ENCODE measurements at places on chromosomes 11 and 22.

DNA sequence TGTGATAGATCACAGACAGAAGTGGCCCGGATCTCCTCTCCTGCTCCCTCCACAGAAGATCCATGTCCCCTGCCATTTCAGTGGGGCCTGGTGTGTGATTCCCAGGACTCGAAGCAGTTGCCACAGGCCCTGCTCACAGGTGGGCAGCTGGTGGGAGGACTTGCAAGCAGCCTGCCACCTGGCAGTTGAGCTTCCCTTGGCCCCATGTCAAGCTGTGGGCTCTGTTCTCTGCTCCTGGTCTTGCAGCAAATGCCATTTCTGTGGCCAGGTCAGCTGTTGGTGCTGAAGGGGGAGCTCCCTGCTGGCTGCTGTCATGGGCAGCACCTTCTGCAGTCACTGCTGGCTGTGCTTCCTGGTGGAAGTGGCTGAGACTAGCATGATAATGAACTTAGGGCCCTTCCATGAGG lies 59.1 kb upstream of the SLC22A12 start:
- DNase-seq = no peak

DNA sequence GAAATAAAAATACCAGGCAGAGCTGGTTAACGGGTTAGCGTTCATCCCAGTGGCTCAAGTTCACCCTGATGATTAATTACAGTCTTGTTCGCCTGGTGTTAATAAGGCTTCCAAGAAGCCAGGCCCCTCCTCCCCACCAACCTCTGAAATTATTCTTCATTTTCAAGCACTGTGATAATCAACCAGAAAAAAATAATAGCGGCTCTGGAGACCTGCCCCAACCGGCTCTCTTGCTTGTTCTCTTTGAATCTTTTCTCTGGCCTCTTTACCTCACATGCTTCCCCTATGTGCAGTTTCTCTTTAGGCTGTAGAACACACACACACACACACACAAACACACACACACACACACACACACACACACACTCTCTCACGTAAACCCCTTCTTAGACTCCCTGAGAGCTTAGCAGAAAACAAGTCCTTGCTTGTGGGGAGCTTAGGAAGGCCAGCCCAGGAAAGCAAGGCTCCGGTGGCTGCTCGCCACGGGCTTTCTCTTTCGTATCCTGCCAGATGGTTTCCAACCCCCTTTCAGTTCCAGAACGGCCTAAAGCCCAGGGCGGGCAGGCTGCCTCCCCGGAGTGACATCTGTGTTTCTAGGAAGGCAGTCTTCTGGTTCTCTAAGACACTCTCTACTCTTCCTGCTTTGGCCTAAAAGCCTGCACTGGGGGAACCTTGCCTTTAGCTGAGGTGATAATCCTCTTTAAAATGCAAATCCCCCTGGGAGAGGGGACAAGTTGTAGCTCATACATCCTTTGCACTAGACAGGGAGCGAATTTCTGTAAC lies 106.4 kb upstream of the SESN3 start:
- DNase-seq = peak; percentile 33

DNA sequence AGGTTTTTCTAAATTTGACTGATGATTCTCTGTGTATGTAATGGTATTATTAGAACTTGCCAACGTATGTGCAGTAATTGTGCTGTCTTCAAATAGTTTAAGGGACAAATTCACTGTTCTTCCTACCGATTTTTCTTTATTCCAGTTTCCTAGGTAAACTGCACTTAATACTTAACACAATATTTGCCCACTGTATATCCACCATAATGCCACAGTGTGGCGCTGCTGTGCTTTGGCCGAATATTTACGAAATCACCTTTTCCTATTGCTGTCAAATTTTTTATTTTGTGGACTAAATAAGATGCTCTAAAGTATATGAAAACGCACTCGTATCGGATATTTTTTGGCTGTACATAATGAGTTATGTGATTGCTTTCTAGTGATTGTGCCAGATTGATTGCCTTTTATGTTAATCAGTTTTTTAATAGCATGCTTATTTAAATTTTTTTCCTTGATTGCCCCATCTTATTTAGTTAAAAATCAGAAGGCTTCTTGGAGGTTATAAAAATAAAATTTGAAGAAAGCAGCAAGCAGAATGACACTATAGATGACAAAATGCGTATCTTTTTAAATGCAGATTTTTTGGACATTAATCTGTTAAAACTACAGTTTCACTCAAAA lies 10.5 kb downstream of the AASDHPPT start:
- DNase-seq = peak; percentile 65

GRCh38 chr11:36586543-36586942 lies 7.8 kb upstream of the IFTAP start:
- no peak for DNase-seq

DNA sequence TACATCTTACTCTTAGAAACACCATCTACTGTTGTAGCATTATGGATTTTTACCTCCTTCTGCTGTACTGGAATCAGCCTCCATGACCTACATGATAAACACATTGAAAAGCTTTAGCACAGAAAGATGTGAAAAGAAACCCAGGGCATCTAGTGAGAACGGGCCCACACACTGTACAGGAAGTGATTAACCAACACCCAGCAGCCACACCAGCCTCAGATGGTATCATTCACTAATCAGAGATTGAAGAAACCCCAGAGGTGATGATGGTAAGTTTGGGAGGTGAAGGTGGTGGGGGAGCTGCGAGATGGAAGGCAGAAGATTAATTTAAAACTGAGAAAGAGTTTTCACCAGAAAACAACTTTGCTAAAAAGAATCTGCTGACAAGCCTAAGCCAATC lies 46.1 kb downstream of the RASSF10 start:
- no peak for DNase-seq

DNA sequence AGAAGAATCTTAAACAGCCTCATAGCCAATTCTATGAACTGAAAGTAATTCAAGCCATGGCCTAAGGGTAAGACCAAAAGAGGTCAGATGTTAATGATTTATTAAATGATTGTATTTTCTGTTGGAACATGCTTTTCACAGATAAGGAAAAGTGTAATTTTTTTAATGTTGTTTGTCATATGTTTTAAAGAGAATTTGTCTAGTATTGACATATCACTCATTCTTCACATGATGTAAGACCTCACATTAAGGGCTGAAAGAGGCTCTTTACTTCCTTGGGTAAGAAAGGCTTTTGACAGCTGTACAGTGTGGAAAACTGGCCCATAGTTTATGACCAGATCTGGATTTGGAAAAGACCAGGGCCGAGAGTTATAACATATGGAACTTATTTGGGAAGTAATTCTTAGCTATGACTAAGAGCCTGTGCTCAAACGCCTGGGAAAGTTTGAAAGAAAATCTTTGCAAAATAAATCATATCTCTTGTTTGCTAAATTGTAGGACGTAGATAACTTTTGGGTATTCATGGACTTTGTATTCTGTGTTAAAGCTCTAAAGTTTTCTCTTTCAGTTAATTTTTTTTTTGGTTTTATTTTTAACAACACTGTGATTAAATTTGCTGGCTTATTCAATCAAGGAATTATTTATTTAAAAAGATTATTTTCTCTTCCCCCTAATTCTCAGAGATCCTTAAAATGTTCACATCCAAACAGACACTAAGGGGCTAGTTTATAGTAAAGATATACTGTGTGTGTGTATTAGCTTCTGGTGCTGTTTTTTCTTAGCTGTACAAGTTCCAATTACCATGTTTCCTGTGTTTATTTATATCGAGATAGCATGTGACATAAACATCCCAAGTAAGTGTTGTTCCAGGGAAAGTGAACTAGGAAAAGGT lies 162.2 kb downstream of the ARHGAP42 start:
- DNase-seq = peak; percentile 91

DNA sequence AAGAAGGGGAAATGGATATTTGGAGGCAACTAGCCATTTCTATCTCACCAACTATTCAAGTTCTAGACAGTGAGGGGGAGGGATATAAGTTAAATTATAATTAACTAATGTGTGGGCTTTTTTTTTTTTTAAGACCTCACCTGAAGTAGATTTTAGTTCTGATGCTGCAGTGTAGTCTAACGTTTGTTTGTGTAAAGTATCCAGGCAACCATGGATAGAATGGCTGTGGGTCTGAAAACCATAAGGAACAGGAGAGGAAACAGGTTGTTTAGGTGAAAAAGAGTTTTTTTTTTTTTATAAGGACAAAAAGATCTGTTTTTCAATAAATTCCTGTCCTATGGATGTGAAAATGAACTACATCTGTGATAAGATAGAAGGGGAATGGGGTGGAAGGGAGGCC lies 262.4 kb upstream of the PLET1 start:
- no peak for DNase-seq

- DNase-seq = peak; percentile 12
Measured at GRCh38 chr22:27240298-27241075, 561.1 kb downstream of the MN1 start.

GRCh38 chr22:50294319-50294656 lies 13.2 kb downstream of the PLXNB2 start:
- DNase-seq = no peak

- no peak for DNase-seq
Measured at GRCh38 chr22:44519886-44520285, 21.9 kb upstream of the RTL6 start.

DNA sequence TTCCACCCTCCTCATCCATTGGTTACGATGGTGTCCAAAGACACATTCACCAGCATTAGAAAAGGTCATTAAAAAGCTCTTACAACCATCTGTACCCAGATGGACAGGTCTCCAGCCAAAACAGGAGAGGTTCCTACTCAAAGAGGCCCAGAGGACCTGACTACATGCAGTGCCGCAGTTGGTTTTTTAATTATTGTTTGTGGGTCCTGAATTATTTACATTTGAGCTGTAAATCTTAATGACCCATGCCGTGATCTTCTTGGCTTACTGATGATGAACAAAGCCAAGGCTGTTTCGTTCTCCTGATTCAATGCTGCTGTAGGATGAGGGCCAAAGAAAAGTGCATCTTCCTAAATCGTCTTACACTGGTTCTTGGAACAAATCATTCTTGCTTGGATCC lies 83.7 kb downstream of the CADM1 start:
- DNase-seq = no peak

DNA sequence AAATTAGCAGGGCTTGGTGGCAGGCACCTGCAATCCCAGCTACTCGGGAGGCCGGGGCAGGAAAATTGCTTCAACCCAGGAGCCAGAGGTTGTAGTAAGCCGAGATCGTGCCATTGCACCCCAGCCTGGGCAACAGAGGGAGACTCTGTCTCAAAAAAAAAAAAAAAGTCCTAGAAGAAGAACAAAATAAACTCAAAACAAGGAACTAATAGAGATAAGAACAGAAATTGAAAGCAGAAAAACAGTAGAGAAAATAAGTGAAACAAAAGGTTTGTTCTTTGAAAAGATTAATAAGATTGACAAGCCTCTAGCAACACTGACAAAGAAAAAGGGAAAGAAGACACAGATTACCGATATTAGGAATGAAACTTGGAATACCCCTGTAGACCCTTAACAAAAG lies 45.1 kb upstream of the CBX7 start:
- DNase-seq = no peak

GRCh38 chr22:29166180-29166579 lies 39.5 kb upstream of the EMID1 start:
- no peak for DNase-seq

DNA sequence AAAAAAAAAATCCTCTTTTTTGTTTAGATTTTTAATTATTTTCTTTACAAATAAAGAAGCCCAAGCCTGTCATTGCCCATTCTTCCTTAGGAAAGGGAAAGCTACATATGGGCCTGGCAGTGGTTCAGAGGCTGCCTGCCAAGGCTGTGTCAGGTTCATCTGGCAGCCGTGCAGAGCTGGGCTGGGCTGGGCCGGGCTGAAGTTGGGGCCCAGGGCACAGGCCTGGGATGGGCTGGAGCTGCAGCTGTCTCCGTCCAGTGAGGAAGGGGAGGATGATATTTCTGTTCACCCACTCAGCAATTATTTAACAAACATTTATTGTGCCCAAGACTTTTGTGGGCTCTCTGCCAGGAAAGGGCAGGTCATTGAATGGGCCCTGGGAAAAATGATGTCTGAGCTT lies 4.6 kb downstream of the PRR5L start:
- peak; percentile 17 for DNase-seq

GRCh38 chr11:41983475-41983874 lies 524.0 kb upstream of the LRRC4C start:
- DNase-seq = no peak

DNA sequence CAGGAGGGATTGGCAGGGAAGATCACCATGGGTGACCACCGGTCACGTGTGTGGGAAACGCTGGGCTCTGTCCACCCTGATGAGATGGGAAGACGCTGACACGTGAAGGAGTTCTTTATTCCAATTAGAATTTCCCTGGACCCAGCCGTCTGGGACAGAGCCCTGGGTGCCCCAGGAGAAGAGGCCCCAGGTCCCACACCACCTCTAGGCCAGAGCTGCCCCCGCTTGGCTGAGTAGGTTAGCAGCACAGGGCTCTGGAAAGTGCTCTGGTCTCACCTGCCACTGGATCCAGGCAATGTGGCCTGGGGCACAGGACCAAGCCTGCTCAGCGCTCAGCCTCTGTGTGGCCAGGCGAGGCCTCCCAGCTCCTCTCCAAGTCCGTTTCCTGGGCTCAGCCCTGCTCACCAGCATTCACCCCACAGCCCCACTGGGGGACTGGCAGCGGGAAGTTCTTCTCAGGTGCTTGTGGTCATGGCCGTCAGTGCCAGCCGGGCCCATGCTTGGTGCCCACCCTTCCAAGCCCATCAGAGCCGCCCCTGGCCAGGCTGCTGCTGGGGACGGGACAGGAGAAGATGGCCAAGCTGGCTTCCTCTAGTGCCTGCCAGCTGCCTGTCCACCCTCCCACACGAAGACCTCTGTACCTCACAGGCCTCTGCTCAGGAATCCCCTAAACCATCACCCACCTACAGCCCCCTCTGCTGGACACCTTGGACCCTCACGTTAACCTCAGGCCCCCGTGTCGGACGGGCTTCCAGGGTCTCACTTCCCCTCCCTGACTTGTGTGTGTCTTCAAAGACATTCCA lies 62.5 kb upstream of the FGF3 start:
- DNase-seq = no peak

GRCh38 chr22:17396516-17396915 lies 27.3 kb downstream of the CECR2 start:
- DNase-seq = no peak

DNA sequence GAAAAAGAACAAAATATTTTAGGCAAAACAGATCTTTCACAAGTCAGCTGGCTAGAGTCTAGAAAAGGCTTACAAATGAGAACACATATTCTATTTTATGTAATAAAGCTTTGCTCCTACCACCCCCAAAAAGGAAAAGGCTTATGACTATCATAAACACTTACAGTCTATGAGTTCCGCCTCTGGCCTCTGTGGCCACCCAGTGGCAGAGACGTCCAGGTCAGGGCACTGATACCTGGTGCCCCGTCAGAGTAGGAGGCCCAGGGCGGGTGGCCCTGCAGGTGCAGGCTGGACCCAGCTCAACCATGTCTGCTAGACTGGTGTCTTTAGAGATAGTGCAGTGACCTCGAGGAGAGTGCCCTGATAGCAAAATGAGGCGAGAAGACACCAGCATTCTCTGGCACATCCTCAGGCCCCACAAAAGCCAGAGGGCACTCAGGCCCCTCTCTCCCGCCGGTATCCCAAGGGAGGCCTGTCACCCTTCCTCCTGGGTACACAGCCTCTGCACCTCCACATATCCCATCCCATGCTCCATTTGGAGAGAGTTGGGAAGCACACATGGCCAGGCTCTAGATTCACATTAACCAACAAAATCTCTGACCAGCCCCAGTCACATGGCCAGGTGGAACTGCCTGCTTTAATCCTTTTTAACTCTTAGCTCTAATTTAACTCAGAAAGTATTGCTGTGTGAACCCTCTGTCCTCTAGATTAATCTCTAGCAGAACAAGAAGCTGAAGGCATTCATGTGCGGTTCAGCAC lies 27.3 kb upstream of the SERPIND1 start:
- no peak for DNase-seq

GRCh38 chr11:66950112-66950535 lies 8.1 kb downstream of the PC start:
- peak; percentile 94 for DNase-seq
